ENCODE measurements at places on chromosomes 12 and 14.
A peak's percentile ranks its signal among the peaks of the same experiment; 100 is the strongest.

- no peak for DNase-seq
Observed at GRCh38 chr14:49984424-49984823, 91.5 kb downstream of the ARF6 start.

DNA sequence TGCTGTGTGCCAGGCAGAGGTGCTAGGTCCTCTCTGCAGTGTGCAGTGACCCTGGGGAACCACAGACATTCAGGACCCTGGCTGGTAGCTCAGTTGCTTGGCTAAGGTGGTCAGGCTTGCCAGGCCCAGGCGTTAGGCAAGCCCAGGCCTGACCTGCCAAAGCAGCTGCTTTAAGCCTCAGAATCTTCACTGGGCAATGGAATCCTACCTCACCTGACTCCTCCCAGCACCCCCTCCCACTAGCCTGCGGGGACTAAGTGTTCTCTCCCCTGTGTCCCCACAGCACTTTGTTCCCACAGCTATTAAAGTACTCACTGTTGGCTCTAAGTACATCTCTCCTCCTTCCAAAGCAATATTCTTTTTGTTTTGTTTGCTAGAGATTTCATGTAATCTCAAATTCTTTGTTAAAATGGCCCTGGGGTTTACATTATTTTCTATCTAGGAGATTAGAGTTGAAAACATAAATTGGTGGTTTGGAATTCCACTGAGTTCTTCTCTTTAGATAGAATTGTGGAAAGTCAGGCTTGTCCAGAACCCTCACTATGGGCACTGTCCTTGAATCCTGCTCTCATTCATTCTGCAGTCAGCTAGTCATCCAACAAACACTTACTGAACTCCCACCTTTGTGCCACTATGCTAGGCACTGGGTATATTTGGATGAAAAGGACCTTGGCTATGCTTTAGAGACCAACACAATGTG lies 44.4 kb downstream of the DGLUCY start:
- no peak for DNase-seq

DNA sequence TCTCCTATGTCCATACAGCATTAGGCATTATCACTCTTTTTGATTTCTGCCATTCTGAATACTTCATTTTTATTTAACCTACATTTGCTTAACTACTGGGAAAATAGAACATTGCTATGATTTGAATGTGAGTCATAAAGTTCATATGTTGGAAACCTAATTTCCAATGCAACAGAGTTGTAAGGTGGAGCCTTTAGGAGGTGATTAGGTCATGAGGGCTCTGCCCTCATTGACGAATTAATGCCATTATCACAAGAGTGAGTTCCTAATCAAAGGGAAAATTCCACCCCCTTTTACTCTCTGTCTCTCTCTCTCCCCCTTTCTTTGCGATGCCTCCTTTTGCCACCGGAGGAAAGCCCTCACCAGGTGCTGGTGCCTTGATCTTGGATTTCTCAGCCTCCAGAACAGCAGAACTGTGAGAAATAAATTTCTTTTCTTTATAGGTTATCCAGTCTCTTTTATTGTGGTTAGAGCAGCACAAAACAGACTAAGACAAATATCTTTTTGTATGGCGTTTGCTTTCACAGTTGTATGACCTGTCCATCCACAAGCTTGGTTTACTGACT lies 180.1 kb upstream of the ARID2 start:
- DNase-seq = no peak

- DNase-seq = no peak
Observed at GRCh38 chr14:55458800-55459515, 18.5 kb upstream of the TBPL2 start.

- DNase-seq = no peak
Observed at GRCh38 chr14:64721391-64721791, 17.2 kb downstream of the PLEKHG3 start.

- DNase-seq = peak; percentile 73
Observed at GRCh38 chr12:11500188-11500860, 105.0 kb upstream of the PRB2 start.

GRCh38 chr12:108016022-108016564 lies 113.0 kb upstream of the WSCD2 start:
- no peak for DNase-seq

DNA sequence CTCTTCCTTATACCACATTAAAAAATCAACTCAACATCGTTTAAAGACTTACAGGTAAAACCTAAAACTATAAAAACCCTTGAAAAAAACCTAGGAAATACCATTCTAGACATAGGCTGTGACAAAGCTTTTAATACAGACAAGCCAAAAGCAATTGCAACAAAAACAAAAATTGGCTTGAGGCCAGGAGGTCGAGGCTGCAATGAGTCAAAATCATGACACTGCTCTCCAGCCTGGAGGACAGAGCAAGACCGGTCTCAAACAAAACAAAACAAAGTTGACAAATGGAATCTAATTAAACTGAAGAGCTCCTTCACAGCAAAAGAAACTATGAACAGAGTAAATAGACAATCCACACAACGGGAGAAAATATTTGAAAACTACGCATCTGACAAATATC lies 1057.8 kb downstream of the FSCB start:
- no peak for DNase-seq

DNA sequence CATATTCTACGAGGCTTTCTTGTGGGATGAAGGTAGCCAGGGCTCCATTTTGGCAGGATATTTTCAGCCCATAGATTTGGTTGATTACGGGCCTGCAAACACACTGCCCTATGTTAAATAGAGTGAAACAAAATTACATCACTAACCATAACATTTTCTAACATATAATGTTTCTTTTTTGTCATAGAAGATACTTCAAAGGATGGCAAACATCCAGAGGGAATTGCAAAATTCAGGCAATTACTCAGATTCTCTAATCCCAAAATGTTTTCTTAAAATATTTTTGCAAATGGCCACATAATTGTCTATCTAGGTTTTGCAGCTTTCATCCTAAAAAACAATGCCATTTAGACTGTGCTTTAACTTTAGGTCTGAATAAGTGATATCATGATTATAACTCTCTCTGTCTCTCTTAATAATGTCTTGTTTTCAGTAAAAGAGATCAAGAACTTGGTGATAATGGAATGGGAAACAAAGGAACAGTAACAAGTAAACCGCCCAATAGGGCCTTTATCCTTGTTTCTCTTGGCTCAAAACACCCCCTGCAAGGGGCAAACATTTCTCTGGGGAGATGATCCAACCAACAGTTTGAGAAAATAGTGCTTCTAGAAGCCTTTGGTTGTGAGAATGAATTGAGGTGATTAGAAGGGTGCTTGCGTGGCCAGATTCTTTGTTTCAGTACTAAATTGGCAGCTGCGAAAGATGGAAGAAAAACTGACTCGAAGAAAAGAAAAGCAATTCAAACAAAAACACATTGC lies 54.4 kb upstream of the BTG1 start:
- DNase-seq = no peak

GRCh38 chr12:117896009-117896408 lies 72.8 kb downstream of the KSR2 start:
- no peak for DNase-seq

DNA sequence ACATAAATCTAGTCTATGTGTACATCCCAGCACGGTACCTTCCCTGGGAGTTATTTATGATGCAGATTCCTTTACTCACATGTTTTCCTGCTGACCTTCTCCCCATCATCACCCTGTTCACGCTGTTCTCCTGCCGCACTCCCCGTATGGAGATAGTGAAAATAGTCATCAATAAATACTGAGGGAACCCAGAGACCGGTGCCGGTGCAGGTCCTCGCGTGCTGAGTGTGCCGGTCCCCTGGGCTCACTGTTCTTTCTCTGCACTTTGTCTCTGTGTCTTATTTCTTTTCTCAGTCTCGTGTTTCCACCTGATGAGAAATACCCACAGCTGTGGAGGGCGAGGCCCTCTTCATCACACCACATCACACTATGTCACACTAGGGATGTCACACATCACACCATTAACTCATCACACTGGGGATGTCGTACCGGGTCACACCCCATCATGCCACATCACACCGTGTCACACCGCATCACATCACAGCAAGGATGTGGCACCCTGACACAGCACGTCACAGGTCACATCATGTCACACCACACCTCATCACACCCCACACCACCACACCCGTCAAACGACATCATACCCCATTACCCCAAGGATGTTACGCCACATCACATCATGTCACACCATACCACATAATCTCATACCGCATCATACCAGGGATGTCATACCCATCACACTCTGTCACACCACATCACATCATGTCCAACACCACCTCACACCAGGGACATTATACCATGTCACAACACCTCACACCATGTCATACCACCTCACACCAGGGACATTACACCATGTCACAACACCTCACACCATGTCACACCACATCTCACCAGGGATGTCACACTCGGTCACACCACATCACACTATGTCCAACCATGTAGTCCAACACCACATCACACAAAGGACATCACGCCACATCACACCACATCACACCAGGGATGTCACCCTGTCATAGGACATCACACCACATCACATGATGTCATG lies 207.0 kb downstream of the TMEM121 start:
- DNase-seq = no peak

DNA sequence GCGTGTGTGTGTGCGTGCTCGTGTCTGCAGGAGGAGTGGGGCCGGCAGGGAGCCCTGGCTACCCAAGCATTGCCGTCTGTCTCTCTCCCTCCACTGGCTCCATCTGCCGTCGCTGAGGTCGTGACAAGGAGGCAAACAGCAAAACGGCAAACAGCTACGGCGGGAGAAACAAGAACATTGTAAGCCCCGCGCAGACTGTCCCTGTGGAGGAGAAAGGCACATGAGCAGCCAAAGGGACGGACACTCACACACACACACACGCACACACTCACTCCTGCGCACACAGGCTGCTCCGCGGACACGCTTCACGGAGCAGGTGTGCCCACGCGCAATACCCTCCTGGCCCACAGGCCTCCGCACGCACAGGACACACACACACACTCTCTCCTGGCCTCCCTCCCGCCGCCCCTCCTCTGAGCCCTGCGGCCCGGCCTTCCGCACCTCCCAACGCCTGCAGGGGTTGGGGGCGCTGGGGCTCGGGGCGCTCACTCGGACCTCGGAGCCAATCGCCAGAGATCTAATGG lies 905 bp downstream of the CISTR start:
- DNase-seq = no peak

DNA sequence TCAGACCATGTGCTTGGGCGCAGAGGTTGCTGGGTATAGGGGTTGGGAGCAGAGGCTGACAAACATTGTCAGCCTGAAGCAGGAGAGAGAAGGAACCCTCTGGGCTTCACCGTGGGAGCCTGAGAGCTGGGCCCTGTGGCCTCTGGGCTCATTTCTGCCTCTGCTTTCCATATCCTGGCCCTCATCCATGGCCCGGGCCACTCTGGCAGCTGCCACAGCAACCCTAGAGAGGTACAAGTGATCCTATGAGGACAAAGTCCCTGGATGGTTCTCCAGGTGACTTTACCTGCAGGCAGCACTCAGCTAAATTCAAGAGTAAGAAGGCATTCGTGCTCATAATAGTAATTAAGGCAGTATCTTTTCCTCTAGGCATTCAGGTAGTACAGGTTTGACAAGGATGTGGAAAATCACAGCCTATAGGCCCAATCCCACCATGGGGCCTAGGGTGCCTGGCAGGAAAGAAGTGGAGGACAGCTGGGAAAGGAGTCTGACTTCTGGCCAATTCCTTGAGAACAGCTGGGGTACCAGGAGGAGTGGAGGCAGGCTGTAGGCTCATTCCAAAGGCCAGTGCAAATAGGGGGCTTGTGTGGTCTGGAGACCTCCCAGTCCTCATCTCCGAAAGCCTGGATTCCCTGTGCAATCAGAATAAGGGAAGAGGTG lies 3.6 kb upstream of the TTC7B start:
- no peak for DNase-seq

DNA sequence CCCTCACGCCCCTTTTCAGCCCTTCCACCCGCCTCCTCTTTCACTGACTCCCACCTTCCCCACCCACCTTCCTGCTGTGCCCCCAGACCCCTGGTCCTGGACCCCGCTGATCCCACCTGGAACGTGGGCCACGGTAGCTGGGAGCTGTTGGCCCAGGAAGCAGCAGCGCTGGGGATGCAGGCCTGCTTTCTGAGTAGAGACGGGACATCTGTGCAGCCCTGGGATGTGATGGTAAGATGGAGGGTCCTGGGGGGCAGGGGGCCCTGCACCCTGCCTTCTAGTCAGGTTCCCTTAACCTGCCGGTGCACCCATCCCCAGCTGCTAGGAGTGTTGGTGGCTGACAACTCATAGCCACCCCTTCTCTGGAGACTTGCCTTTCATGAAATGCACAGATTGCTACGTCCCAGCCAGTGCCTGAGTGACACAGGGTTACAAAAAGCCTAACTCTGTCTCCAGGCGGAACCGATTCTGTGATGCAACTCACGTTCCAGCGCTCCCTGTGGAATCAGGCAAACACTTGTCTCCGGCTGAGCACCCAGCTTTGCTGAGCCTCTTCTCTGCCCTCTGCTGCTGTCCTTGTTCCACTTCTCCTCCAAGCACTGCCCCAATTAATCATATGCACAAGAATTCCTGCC lies 15.0 kb upstream of the OAS2 start:
- DNase-seq = no peak

DNA sequence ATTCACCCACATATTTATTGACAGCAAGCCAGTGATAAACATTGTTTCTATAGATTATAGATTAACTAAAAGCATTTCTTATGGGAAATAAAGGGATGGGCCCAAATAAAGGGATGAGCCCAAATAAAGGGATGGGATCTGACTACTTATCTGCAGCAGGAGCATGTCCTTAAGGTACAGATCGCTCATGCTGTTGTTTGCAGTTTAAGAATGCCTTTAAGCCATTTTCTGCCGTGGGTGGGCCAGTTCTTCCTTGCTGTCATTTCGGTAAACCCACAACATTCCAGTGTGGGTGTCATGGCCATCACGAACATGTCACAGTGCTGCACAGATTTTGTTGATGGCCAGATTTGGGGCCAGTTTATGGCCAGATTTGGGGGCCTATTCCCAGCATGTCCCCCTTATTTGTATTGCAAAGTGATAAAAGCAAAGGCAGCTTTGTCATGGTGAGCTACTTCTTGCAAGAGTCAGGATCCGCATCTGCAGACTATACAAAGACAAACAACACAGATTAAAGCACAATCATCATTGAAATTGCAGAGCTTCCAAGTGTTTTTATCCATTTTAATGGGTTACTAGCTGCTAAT lies 700.7 kb downstream of the LRFN5 start:
- no peak for DNase-seq

DNA sequence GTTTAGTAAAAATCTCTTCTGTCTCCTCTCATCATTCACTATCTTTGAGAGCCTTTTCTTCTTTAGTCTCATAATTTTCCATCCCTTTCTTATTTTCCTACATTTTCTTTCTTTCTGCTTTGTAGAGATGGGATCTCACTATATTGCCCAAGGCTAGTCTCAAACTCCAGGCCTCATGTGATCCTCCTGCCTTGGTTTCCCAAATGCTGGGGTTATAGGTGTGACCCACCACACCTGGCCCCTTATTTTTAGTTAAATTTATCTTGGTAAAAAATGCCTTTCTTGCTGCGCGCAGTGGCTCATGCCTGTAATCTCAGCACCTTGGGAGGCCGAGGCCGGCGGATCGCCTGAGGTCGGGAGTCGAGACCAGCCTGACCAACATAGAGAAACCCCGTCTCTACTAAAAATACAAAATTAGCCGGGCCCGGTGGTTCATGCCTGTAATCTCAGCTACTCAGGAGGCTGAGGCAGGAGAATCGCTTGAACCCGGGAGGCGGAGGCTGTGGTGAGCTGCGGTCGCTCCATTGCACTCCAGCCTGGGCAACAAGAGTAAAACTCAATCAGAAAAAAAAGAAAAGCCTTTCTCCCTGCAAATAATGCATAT lies 996 bp downstream of the SLC2A3 start:
- DNase-seq = no peak
